AG10803 (cell line): ENCODE measurements at places on chromosomes 2 and 18.

DNA sequence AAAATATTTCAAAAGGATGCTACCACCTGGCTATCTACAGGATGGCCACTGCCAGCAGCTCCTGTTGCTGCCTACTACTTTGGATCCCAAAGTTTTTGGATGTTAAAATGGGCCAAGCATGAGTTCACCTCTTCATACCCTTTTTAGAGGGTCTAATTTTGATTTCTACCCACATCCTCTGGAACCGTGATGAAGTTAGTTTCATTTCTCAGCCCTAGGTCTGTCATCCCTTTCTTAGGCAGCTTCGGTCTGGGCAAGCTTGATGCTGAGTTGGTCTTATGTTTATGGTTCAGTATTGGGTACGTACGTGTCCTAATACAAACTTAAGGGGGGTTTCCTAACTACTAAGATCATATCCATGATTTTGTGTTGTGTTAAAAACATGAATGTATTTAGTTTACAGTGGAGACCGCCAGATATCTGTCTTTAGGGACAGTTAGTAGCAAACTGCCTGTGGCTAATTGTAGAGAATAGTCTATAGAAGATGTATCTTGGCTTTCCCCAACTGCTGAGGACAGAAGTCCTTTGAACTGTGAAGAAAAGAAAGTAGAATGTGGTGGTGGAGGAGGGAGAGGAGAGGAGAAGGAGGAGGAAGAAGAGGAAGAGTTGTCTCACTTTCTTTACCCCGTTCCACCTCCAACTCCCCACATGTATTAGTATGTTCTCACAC is 184.9 kb downstream of the UBE2E3 start:
- DNase-seq: no peak

DNA sequence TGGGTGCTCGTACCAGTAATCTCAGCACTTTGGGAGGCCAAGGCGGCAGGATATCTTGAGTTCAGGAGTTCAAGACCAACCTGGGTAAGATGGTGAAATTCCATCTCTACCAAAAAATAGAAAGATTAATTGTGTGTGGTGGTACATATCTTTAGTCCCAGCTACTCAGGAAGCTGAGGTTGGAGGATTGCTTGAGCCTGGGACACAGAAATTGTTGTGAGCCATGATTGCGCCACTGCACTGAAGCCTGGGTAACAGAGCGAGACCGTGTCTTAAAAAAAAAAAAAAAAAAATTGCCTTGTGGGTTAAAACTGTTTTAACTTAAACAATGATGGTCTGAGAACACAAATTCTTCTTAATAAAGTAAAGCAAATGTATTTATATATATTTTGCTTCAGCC is 49.6 kb downstream of the ATP9B start:
- no peak for DNase-seq

GRCh38 chr2:129058981-129059380 is 740.3 kb upstream of the HS6ST1 start:
- no peak for DNase-seq

DNA sequence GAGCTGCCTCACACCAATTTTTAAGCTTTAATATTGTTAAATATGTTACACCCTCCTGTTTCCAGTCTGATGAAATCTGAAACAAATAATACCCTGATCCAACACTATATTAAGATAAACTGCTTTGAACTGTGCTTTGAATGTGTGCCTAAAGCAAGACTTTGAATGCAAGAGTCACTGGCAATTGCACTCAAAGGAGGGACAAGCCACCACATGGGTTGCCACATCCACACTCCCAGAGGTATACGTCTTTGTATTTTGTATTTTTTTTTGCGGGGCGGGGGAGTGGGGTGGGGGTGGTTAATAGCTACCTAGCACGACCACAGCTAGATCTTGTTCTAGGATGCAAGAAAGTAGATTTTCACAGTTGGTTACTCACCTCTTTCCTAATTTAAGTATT is 1.8 kb upstream of the ZEB2 start:
- no peak for DNase-seq

DNA sequence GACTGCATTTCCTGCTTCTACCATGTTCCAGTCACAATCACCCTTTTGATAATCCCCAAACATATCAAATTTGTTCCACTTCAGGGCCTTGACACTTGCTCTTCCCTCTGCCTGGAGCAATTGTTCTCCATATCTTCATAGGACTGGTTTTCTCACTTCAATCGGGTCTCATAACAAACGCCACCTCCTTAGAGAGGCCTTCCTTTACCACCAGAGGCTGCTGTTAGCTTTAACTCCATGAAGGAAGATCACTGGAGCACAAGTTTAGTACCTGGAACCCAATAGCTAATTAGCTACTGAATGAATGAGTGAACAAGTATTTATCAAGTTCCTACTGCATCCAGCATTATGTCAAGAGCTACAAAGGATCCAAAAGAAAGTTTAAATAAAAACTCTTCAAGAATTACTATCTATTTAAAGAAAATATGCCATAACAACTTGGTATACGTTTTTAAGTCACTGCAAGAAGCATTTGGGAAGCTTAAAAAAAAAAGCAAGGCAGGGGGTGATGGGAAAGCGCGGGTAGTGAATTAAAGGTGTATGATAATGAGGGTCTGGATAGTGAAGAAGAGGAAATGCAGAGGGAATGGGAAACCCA is 58.8 kb downstream of the BAZ2B start:
- DNase-seq: peak; percentile 8

- DNase-seq: no peak
These were observed 12.7 kb upstream of the SMARCAL1 start for GRCh38 chr2:216399621-216400020.

GRCh38 chr2:47654790-47655562 is 128.0 kb upstream of the MSH6 start:
- no peak for DNase-seq

GRCh38 chr2:202109139-202109736 is 36.2 kb downstream of the KIAA2012 start:
- DNase-seq: no peak

- DNase-seq: no peak
These were observed 75.6 kb upstream of the EPB41L3 start for GRCh38 chr18:5619376-5619775.

DNA sequence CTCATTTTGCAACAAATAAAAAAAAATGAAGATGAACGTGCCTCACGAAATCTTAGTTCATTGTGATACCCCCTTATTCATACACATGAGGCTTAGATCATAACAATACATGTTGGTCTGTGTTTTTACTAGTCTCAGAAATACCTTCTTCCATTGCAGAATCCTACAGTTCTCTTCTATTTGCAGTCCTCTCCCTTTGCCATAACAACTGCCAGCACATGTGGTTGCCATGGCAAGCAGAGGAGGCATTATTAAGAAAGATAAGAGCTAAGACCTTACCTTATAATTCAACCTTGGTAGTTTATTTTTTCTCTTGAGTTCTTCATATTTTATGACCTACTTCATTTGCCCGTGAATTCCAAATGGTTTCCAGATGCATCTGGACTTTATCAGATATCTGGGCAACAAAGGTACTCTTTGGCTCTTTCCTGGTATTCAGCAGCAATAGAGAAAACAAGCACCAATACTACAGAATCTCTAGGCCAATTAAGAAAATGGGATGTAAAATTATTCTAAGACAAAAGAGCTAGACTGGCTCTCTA is 524.0 kb downstream of the CMPK2 start:
- DNase-seq: no peak

GRCh38 chr2:128263902-128264331 is 54.8 kb downstream of the HS6ST1 start:
- no peak for DNase-seq

GRCh38 chr2:210474776-210475175 is 1.8 kb downstream of the LANCL1 start:
- DNase-seq: no peak

DNA sequence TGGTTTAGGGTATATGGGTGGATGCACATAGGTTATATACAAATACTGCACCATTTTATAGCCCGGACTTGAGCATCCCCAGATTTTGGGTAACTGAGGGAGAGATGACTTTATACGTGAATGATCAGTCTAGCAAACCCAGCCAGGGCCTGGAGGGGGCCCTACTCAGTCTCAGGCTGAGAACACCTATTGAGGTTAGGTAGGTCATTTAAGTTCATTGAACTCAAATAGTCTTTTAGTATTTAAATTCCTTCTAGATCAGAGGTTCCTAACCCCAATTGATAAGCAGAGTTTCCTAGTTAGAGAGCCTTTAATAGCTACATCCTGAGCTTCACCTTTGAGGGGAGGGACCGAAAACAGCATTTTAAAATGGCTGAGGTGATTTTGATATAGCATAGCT is 487.0 kb downstream of the DCC start:
- no peak for DNase-seq

- no peak for DNase-seq
These were observed 951.3 kb upstream of the ACVR2A start for GRCh38 chr2:146893500-146894041.

DNA sequence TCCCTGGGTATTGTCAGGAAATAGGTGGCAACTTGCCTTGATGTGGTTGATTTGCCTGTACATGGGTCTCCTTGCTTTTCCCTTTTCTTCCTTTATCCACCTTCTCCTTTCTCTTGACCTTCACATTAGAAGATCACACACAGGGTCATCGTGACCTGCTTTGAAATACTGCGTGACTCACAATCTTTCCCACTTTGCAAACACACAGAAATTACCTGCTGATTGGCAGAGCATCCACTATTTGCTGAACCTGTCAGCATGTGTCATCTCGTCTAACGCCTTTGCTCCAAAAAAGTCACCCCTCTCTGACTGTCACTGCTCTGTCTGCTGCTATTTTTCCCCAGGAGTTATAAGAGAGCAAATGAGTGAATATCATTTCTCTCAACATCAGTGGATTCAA is 60.8 kb downstream of the MYO3B start:
- no peak for DNase-seq

- no peak for DNase-seq
These were observed 35.2 kb upstream of the TTC32 start for GRCh38 chr2:19937004-19937403.

DNA sequence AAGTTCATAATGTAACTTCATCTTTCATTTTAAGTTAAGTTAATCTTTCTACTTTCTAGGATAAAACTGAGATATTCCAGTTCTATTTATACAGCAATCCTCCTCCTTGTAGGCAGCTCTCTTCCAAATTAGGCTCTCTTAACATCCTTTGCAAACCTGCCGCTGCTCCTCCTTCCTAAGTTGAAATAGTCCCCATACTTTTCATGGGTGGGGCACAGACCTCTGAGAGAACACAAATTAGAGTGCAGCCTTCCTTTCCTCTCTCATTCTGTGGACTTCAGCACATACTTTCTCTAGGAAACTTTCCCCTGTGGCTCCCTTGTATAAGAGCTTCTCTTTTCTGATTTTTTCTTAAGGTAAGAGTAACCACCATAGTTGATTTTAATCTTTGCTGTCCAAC is 28.3 kb downstream of the TWSG1 start:
- peak; percentile 21 for DNase-seq

DNA sequence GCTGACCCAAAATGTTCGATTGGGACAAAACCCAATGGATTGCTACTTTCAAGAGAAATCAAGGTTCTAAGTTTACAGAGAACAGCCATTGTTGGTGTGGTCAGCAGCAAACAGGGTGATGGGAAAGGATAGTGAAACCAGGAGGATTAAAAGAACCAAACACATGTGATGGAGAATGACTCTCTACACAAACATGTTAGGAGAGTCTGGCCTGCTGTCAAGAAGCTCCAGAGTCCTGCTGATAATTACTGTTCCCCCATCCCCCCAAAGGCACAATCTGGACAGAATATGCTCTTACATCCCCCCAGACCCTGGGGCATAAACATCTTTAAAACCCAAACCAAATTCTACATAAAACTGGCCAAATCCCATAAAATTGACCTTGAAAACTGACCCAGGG is 32.0 kb upstream of the ACYP2 start:
- DNase-seq: peak; percentile 52

- DNase-seq: no peak
These were observed 19.4 kb downstream of the INHBB start for GRCh38 chr2:120365236-120365793.

- no peak for DNase-seq
These were observed 19.8 kb downstream of the ABHD3 start for GRCh38 chr18:21684731-21685130.

DNA sequence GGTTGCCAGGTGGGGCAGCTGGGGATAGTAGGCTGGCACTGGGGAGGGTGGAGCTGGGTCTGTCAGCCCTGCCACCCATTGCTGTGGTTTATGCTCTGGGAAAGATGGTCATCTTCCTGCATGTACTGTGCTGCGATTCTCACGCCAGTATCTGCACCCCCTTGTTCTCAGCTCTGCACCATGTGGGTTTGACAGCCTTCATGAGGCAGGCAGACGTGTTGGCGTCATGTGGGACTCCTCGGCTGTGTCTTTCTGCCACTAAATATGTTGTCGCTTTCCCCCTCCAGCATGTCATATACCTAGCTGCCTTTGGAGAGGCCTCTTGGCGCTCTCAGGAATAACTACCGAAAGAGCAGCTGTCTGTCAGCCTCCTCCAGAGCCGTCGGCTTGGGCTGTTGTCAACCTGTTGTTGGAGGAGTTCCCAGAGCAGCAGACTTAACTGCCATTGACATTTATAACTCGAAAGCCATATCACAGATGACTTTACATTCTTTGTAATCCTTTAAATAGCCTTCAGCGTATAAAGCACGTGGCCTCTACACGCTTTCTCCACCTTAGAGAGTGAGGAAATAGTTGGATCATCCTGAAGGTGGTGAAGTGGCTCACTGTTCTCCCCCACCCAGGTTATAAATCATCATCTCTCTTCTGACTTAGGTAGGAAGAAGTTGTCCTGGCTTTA is 80.4 kb upstream of the MGAT5 start:
- no peak for DNase-seq
